Stimulated activated CD4-positive, alpha-beta T cell treated with anti-CD3 and anti-CD28 coated beads, Interleukin-4, amount 100 ng/mL, for 4 hours (primary cell): ENCODE measurements at places on chromosomes 2 and 18.

DNA sequence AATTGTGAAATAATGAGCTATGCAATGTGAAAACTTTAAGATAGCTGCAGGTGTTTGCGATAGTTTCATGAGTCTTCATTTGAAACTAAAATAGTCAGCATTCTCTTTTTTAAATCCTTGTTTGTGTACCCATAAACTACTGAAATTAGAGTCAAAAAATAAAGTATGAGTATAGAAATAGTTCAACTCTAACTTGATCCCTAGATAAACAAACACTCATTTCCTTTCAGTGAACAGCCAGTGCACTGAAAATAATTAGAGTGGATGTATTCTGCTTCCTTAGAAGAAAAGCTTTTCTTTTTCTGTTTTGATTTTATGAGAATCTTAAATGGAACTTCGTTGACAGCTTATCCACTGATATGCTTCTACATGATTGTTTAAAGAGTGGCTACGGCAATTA, 1033.4 kb downstream of the SOCS6 start:
- DNase-seq: no peak

GRCh38 chr2:85439986-85440385, 21.5 kb downstream of the SH2D6 start:
- DNase-seq: no peak

DNA sequence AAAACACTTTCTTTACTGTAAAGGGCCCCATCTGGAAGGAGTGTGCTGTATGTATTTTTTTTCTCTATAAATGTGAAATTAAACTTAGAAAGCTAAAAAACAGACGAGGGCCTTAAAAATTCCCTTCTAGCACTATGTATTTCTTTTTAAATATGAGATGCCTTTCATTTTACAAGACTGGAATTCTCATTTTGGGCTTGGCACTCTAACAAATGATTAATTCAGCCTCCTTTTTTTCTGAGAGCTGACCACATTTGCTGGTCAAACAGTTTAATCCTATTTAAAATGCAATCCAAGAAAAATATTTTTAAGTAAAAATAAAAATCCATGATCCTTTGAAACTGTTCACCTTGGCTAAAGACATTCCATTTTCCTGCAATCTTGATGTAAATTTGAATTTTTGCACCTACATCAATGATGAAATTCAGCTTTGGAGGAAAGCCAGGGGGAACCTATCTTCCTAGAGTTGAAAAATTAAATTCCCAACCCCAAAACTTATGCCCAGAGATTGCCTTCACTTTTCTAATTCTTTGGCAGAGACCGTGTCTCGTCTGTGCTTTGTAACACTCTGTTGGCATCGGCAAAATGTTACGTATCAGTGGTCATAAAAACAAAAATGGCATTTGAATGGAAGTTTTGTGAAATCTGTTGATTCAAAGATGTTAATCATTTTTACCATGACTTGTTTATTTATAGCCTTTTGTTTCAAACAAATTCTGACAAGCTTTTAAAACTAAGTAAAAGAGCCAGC, 284.5 kb downstream of the ZNF521 start:
- no peak for DNase-seq

DNA sequence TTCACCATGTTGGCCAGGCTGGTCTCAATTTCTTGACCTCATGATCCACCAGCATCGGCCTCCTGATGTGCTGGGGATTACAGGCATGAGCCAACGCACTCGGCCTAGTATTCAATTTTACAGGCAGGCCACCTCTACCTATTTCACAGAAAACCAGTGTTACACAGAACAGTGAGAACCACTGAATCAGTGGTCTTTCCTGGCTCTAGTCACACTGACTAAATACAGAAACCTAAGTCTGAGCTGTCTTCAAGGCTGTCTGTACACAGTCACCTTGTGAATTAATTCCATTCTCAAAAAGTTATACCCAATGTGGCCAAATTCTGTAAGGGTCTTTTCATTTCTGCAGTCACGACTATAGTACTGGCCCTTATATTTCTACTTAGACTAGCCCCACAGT, 3.5 kb downstream of the RNF149 start:
- no peak for DNase-seq

DNA sequence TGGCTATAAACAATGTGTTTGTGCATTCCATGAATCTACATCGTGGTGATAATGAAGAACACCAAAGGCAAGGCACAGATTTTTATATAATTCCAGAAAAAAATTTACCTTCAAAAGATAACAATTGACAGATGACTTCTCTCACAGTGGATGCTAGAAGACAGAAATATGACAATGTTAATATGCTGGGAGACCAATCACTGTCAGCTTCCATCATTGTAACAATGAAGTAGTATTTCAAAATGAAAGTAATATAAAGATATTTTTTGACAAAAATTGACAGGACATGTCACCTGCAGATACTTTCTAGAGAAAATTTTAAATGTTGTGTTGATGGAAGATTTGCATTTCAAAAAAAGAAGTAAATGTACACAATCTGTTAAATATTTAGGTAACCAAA, 1925.9 kb upstream of the LRRTM1 start:
- DNase-seq: no peak
